ENCODE measurements at places on chromosomes 3 and 15.

GRCh38 chr3:194775731-194776130, 90.0 kb downstream of the FAM43A start:
- H3K4me1 ChIP-seq = no peaks in the 10 kb centered on the region
- no peak for DNase-seq
- H3K36me3 ChIP-seq = no peaks in the 10 kb centered on the region
- H3K27me3 ChIP-seq = no peaks in the 10 kb centered on the region
- no peak overlapping the region for H3K4me3 ChIP-seq
- H3K27ac ChIP-seq = no peak overlapping the region

DNA sequence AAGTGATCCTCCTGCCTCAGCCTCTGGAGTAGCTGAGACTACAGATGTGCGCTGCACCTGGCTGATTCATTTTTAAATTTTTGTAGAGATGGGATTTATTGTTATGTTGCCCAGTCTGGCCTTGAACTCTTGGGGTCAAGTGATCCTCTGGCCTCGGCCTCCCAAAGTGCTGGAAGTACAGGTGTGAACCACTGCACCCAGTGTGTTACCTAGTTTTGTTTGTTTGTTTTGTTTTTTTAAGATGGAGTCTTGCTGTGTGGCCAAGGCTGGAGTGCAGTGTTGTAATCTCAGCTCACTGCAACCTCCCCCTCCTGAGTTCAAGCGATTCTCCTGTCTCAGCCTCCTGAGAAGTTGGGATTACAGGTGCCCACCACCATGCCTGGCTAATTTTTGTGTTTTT, 12.1 kb downstream of the PTPN23 start:
- H3K27me3 ChIP-seq = no peaks in the 10 kb centered on the region
- no peaks in the 10 kb centered on the region for H3K4me1 ChIP-seq
- no peak overlapping the region for H3K27ac ChIP-seq
- no peak for DNase-seq

DNA sequence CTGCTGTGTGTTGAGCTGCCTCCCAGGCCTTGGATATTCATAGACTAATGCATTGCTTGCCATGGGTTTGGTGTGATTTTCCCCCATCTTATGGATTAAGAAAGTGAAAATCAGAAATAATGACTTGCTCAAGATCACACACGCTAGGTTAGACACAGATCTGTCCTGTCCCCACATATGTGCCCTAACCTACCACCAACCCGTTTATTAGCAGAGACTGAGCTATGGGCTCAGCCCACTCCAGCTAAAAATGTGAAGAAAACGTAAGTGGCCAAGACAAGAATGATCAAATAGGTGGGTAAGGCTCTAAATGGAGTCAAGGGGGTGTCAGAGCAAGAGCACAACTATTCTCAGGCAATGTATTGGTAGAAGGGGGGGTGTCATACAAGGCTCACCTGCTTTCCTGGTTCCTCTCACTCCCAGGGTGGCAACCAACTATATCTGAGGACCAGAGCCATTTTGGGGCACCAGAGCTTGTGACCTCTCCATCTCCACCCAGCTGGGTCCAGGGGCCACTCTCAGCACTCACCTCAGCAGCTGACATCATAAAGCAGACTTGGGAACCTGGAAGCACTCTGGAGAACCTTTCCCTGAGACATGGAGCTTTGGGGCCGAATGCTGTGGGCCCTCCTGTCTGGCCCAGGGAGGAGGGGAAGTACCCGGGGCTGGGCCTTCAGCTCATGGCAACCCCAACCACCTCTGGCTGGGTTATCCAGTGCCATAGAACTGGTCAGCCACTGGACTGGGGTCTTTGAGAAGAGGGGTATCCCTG, 1.4 kb downstream of the HEMK1 start:
- H3K27me3 ChIP-seq = 0 out of 2 replicates have a peak, but pooled peaks cover 6% of the 10 kb centered on the region
- no peak overlapping the region for H3K4me3 ChIP-seq
- no peak overlapping the region for H3K27ac ChIP-seq
- DNase-seq = no peak
- peaks cover 6% of the 10 kb centered on the region for H3K4me1 ChIP-seq
- no peaks in the 10 kb centered on the region for H3K36me3 ChIP-seq

GRCh38 chr15:74240002-74240568, 4.0 kb downstream of the CCDC33 start:
- no peak overlapping the region for H3K27ac ChIP-seq
- no peak for DNase-seq
- no peak overlapping the region for H3K4me3 ChIP-seq
- no peaks in the 10 kb centered on the region for H3K27me3 ChIP-seq
- no peaks in the 10 kb centered on the region for H3K36me3 ChIP-seq

- H3K36me3 ChIP-seq = no peaks in the 10 kb centered on the region
- no peaks in the 10 kb centered on the region for H3K27me3 ChIP-seq
- H3K4me3 ChIP-seq = no peak overlapping the region
- DNase-seq = no peak
- peaks cover 9% of the 10 kb centered on the region for H3K4me1 ChIP-seq
- no peak overlapping the region for H3K27ac ChIP-seq
Measured at GRCh38 chr3:61774279-61774890, 213.0 kb downstream of the PTPRG start.

GRCh38 chr3:62161371-62161770, 212.0 kb downstream of the FEZF2 start:
- no peak overlapping the region for H3K27ac ChIP-seq
- H3K4me3 ChIP-seq = no peak overlapping the region
- H3K36me3 ChIP-seq = peaks cover 8% of the 10 kb centered on the region
- H3K4me1 ChIP-seq = no peaks in the 10 kb centered on the region
- no peak for DNase-seq

DNA sequence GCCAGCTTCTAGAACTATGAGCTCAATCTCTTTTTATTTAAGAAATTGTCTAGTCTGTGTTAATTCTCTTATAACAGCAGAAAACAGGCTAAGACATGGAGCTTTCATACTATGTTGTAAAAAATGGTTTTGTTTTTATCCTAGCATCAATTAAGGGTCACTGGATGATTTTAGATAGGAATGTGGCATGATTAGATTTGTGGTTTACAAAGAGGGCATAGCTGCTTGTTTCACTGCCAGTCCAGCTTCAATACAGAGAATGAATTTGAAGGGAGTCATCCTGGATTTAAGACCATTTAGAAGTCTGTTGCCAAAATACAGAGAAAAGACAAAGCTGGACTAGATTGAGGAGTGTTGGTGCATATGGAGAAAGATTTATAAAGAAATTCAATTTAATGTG, 532.6 kb upstream of the CCDC54 start:
- no peaks in the 10 kb centered on the region for H3K27me3 ChIP-seq
- no peak for DNase-seq
- H3K4me3 ChIP-seq = no peak overlapping the region
- no peaks in the 10 kb centered on the region for H3K36me3 ChIP-seq
- H3K4me1 ChIP-seq = no peaks in the 10 kb centered on the region

- no peak for DNase-seq
- H3K36me3 ChIP-seq = no peaks in the 10 kb centered on the region
- H3K4me3 ChIP-seq = no peak overlapping the region
Measured at GRCh38 chr3:169323578-169324451, 339.7 kb downstream of the MECOM start.

- peaks cover 8% of the 10 kb centered on the region for H3K4me1 ChIP-seq
- no peaks in the 10 kb centered on the region for H3K36me3 ChIP-seq
- no peak overlapping the region for H3K4me3 ChIP-seq
- DNase-seq = no peak
- peaks cover 4% of the 10 kb centered on the region for H3K27me3 ChIP-seq
- H3K27ac ChIP-seq = no peak overlapping the region
Measured at GRCh38 chr15:56736881-56737707, 3.8 kb upstream of the ZNF280D start.

DNA sequence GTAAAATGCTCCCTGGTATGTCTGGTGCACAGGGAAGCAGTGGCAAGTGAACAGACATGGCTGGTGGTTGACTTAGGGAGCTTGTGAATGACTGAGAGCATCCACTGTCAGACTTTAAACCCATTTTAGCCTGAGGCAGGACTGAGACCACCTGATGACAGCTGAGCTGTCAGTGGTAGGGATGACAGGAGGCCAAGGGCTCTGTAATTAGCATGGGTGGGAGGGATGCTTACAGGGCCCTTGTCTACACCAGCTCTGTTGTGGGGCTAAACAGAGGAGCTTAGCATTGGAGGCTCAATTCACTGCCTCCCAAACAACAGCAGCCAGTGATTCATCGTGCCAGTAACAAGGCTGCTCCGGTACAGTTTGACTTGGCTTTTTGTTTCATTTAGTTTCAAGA, 169.4 kb downstream of the CHST2 start:
- H3K4me1 ChIP-seq = no peaks in the 10 kb centered on the region
- no peak overlapping the region for H3K27ac ChIP-seq
- H3K36me3 ChIP-seq = no peaks in the 10 kb centered on the region
- no peaks in the 10 kb centered on the region for H3K27me3 ChIP-seq
- DNase-seq = no peak
- no peak overlapping the region for H3K4me3 ChIP-seq

- no peak overlapping the region for H3K4me3 ChIP-seq
- no peaks in the 10 kb centered on the region for H3K4me1 ChIP-seq
- no peak overlapping the region for H3K27ac ChIP-seq
Measured at GRCh38 chr3:81816473-81817250, 55.2 kb upstream of the GBE1 start.

DNA sequence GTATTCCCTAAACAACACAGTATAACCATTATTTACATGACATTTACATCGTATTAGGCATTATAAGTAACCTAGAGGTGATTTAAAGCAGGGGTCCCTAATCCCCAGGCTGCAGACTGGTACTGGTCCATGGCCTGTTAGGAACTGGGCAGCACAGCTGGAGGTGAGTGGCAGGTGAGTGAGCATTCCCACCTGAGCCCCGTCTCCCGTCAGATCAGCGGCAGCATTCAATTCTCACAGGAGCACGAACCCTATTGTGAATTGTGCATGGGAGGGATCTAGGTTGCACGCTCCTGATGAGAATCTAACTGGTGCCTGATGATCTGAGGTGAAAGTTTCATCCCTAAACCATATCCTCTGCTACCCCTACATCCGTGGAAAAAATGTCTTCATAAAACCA, 138.2 kb downstream of the ATP10A start:
- H3K27me3 ChIP-seq = no peaks in the 10 kb centered on the region
- H3K27ac ChIP-seq = no peak overlapping the region
- H3K36me3 ChIP-seq = no peaks in the 10 kb centered on the region
- H3K4me3 ChIP-seq = no peak overlapping the region

DNA sequence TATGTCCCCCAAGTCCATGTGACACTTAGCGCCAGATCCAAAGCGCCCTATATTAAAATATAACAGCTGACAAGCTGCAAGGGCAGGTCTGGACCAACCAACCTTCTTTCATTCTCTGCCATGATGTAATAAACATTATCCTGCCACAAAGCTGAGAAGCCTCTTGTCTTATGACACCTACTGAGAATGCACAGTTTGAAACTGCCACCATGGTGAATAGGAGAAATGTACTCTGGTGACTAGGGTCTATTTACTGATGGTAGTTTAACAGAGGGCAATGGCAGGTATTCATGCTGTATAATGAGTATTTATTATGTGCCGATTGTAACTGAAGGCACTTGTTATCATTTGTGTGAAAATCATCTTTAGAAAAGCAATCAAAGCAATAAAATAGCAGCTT, 634.0 kb downstream of the OTOL1 start:
- DNase-seq = no peak
- no peaks in the 10 kb centered on the region for H3K27me3 ChIP-seq
- no peak overlapping the region for H3K27ac ChIP-seq
- H3K4me1 ChIP-seq = no peaks in the 10 kb centered on the region
- no peaks in the 10 kb centered on the region for H3K36me3 ChIP-seq
- H3K4me3 ChIP-seq = no peak overlapping the region

- H3K4me1 ChIP-seq = no peaks in the 10 kb centered on the region
- H3K27me3 ChIP-seq = peaks cover 9% of the 10 kb centered on the region
Measured at GRCh38 chr3:126394179-126394976, at the start of gene CFAP100. Gene CFAP100 (plus strand): TSS chr3:126394909. CDS start chr3:126396001, 1,092 bp downstream.

DNA sequence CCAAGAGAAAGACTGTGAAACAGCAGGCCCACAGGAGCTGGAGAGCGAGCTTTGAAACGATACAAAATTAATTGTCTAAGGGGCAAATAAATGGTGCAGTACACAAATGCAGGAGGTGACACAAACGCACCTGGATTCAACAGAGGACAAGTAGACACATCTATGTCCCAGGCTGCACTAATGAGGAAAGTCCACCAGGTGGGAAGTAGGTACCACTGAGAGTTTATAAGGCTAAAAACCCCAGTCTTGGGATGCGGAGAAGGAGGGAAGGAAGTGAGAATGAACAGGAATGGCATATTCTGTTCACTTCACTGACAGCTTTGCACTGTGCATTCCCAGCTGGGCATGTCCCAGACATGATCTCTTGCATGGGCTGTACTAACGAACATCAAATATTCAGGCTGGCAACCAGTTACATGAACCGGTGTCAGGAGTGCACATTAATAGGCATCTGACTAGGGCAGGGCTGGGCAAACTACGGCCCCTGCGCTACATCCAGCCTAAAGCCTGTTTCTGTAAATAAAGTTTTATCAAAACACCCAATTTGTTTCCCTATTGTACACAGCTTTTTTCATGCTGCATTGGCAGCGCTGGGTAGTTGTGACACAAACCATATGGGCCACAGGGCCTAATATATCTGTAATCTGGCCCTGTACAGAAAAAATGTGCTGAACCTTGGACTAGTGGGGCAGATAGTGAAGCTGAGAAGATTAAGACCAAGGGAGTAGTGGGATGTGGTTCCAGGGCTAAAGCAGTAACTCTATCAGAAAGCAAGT, 107.0 kb downstream of the IGF2BP2 start:
- no peaks in the 10 kb centered on the region for H3K27me3 ChIP-seq
- H3K4me1 ChIP-seq = peaks cover 12% of the 10 kb centered on the region
- H3K27ac ChIP-seq = no peak overlapping the region
- H3K4me3 ChIP-seq = no peak overlapping the region
- no peak for DNase-seq
- no peaks in the 10 kb centered on the region for H3K36me3 ChIP-seq

GRCh38 chr3:66993082-66993481, 5.0 kb upstream of the KBTBD8 start:
- no peak for DNase-seq
- no peak overlapping the region for H3K4me3 ChIP-seq
- no peaks in the 10 kb centered on the region for H3K27me3 ChIP-seq
- no peak overlapping the region for H3K27ac ChIP-seq
- H3K36me3 ChIP-seq = no peaks in the 10 kb centered on the region
- H3K4me1 ChIP-seq = peaks cover 9% of the 10 kb centered on the region

GRCh38 chr3:16406579-16406978, 106.9 kb downstream of the RFTN1 start:
- no peaks in the 10 kb centered on the region for H3K27me3 ChIP-seq
- H3K4me3 ChIP-seq = no peak overlapping the region
- H3K4me1 ChIP-seq = no peaks in the 10 kb centered on the region
- DNase-seq = no peak
- no peaks in the 10 kb centered on the region for H3K36me3 ChIP-seq

DNA sequence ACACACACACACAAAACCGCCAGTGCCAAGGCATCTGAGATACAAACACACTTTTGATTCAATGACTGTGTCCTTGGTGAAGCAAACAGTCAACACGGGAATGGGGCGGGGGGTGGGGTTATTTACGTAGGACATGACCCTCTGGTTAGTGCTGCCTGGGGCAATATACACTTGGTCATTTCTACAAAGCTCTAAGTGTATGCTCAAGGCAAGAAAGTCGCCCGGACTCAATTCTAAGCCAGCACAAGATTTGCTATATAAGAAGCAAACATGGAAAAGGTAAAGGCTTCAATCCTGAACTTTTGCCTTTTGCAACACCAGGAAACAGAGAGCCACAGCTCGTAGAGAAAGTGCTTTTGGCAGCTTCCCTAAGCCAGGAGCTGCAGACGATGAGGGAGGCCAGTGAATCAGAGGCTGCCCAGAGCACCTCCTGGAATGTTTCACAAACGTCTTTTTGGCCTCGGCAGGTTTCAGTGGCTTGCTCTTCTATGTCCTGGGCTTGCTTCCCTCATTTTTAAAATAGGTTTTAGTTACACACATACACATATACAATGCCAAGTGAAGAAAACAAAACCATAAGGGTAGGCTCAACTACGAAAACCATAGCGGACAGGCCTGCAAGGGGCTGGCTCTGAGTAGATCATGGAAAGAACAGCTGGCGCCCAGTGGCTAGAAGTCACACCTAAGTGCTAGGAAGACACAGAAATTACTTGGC, 73.6 kb downstream of the TM4SF4 start:
- no peak overlapping the region for H3K27ac ChIP-seq
- H3K4me1 ChIP-seq = no peaks in the 10 kb centered on the region

All from H1 (cell line).